Activated CD4-positive, alpha-beta memory T cell treated with anti-CD3 and anti-CD28 coated beads for 36 hours (primary cell): ENCODE measurements at places on chromosomes 5 and 9. TPM values are rescaled to one million over a fixed set of nuclear protein-coding genes. Genes with fewer than 3 reads are reported as not detected.

- no peak for DNase-seq
- H3K27me3 ChIP-seq: no peaks in the 10 kb centered on the region
- H3K4me3 ChIP-seq: no peak overlapping the region
- no peaks in the 10 kb centered on the region for H3K4me1 ChIP-seq
- H3K36me3 ChIP-seq: no peaks in the 10 kb centered on the region
These were observed 531.8 kb upstream of the CDH6 start for GRCh38 chr5:30661730-30662129.

DNA sequence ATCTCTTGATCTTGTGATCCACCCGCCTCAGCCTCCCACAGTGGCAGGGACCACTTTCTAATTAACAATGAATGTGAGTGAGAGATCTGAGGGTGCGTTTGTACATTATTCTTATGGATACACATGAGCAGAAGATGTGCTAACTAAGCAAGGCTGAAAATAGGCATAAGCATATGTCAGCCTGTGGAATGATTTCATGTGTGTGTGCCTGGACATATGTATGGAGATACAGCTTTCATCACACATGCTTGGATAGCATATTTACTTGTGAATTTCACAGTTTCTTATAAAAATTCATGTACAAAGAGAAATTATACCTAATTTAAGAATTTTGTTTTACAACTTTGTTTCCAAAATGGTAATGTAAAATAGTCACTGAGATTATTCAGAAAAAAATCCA, 565.6 kb downstream of the MTRR start:
- no peak overlapping the region for H3K4me3 ChIP-seq
- no peak overlapping the region for H3K27ac ChIP-seq
- H3K4me1 ChIP-seq: no peaks in the 10 kb centered on the region
- no peak for DNase-seq
- H3K36me3 ChIP-seq: no peaks in the 10 kb centered on the region
- H3K27me3 ChIP-seq: no peaks in the 10 kb centered on the region

Gene LCN15
- total RNA-seq: not detected

GRCh38 chr5:157607371-157608161, 32.0 kb upstream of the ADAM19 start:
- H3K36me3 ChIP-seq: peaks cover 2% of the 10 kb centered on the region
- H3K4me3 ChIP-seq: peak overlapping the region; percentile 43
- peak overlapping the region; percentile 97 for H3K27ac ChIP-seq
- DNase-seq: peak; percentile 87
- no peaks in the 10 kb centered on the region for H3K27me3 ChIP-seq

Gene PCDHA6
- total RNA-seq: not detected

DNA sequence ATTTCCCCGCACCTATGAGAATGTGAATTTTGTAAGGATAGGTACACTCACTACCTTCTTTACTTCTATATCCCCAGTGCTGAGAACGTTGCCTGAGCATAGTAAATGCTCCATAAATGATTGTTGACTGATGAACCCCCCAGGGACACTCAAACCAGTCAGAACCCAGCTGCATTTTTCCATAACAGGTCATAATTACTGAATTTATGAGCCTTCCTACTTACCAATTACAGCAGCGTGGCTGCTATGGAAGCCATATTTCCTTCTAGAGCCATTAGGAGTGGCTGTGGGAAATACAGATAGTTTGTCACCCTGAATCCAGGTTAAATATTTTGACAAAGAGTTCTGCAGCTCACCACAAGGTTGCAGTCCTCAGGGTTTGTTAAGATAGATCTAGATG, 135.0 kb downstream of the TAF11L14 start:
- no peaks in the 10 kb centered on the region for H3K27me3 ChIP-seq
- H3K4me3 ChIP-seq: no peak overlapping the region
- no peak for DNase-seq
- H3K36me3 ChIP-seq: no peaks in the 10 kb centered on the region
- no peaks in the 10 kb centered on the region for H3K4me1 ChIP-seq
- H3K27ac ChIP-seq: no peak overlapping the region

Gene FCN2
- not detected for total RNA-seq

DNA sequence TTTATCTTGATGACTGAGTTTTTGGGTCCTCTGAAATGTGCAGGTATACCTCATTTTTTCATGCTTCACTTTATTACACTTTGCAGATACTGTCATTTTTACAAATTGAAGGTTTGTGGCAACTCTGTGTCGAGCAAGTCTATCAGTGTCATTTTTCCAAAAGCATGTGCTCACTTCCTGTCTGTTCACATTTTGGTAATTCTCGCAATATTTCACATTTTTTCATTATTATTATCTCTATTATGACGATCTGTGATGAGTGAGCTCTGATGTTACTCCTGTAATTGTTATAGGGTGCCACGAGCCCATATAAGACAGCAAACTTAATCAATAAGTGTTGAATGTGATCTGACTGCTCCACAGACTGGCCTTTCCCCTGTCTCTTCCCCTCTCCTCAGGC, 73.4 kb upstream of the FBXW11 start:
- H3K27me3 ChIP-seq: no peaks in the 10 kb centered on the region
- H3K36me3 ChIP-seq: peaks cover 43% of the 10 kb centered on the region
- no peak overlapping the region for H3K4me3 ChIP-seq
- no peak for DNase-seq
- H3K4me1 ChIP-seq: peaks cover 13% of the 10 kb centered on the region

Gene LRRC19
- not detected for total RNA-seq

Gene C9
- not detected for total RNA-seq

GRCh38 chr5:14920121-14920520, 48.5 kb upstream of the ANKH start:
- no peak overlapping the region for H3K4me3 ChIP-seq
- DNase-seq: no peak
- H3K27me3 ChIP-seq: no peaks in the 10 kb centered on the region
- H3K27ac ChIP-seq: peak overlapping the region; percentile 38
- peaks cover 2% of the 10 kb centered on the region for H3K36me3 ChIP-seq
- peaks cover 39% of the 10 kb centered on the region for H3K4me1 ChIP-seq
